Nephron progenitor cell (in vitro differentiated cells): ENCODE measurements at places on chromosomes 16 and 17.

- no peak for DNase-seq
Observed at GRCh38 chr16:52271088-52271750, 275.7 kb downstream of the TOX3 start.

GRCh38 chr16:47727131-47727530, 266.0 kb downstream of the PHKB start:
- no peak for DNase-seq

DNA sequence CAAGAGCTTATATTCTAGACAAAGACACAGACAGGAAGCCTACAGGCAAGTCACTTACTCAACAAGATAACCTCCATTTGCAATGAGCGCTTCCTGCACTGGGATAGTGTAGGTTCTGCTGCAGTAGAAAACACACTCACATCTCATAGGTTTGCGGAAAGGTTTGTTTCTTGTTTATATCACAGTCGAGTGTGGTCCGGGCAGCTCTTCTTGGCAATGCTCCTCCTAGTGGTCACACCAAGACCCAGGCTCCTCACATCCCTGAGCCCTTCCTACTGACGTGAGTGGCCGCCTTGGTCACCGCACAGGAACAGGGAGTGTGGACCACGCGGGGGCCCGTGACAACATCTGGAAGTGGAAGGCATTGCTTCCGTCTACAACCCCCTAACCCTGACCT, 48.0 kb upstream of the RBFOX3 start:
- peak; percentile 55 for DNase-seq

- no peak for DNase-seq
Observed at GRCh38 chr16:71387045-71387871, 28.7 kb downstream of the CALB2 start.

- DNase-seq, result no peak
Observed at GRCh38 chr17:69062860-69063581, 2.3 kb upstream of the ABCA9 start.

GRCh38 chr17:16905593-16906191, 66.2 kb downstream of the TNFRSF13B start:
- no peak for DNase-seq

DNA sequence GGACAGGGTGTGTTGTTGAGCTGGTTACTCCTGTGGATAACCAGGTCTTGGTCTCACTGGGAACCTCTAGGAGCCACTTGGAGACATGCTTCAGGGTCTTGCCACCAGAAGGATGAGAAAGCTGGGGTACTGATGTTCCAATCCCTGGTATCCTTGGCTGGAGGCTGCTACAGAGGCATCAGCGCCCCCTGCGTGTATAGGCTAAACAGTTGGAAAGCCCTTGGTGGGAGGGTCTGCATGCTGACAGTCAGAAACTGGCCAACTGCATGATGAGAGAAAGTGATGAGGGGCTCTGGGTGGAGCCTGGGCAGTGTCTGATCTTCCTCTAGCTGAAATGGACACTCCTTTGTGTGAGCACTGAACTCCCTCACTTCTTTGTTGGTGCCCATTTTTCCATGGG, 536.9 kb downstream of the XYLT1 start:
- DNase-seq, result no peak

GRCh38 chr16:70267516-70267915, 15.8 kb upstream of the EXOSC6 start:
- peak; percentile 54 for DNase-seq

- DNase-seq, result peak; percentile 26
Observed at GRCh38 chr17:19492141-19492540, 41.5 kb upstream of the SLC47A1 start.

GRCh38 chr17:82519971-82520903, 705 bp downstream of the FOXK2 start:
- peak; percentile 50 for DNase-seq

DNA sequence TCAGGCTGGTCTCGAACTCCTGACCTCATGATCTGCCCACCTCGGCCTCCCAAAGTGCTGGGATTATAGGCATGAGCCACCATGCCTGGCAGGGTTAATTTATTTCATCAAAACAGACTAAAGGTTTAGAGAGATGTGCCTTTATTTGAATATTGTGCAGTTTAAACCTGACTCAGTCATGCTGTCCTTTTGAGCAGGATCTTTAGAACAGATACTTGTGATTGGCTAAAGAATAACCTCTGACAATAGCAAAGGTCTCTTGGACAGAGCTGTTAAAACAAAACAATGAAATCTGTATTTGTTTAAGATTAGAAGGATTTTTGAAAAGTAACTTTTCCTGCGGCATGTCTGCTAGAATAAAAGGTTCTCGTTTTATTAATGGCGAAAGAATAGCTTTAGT, 36.0 kb downstream of the ZNF207 start:
- DNase-seq, result no peak

GRCh38 chr17:34420254-34420766, 57.3 kb upstream of the CCL1 start:
- DNase-seq, result peak; percentile 78

DNA sequence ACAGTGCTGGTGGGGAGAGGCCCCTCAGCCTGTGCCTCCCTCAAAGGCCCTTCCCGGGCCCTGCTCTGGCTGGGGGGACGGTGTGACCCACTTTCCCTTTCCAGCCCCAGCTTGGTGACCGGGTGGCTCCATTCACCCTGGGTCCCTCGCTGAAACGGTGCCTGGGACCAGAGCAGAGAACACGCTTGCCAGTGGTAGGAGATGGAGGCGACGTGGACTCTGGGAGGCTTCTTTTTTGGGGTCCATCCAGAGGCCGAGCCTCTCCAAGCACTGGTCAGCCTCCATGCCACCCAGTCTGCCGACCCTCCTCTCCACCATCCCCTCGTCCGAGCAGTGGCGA, 7.7 kb downstream of the CENPX start:
- no peak for DNase-seq

DNA sequence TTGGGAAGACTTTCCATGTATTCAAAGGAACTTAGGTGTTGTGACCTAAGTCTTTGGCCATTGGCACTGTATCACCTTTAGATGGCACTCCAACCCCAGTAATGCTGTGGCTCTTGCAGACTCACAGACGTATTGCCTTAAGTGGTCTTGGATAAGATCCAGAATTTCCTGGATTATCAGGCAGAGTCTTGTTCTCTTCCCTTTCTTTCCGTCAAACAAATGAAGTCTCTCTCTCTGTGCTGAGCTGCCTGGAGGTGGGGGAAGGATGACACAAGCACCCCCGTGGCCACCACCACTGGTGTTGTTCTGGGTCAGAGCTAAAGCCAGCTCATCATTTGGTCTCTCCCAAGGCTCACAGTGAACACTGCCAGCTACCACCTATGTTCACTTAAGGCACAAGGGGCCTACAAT, 789.9 kb upstream of the KIF2B start:
- DNase-seq, result peak; percentile 48

- DNase-seq, result no peak
Observed at GRCh38 chr16:8849411-8850011, 19.3 kb downstream of the CARHSP1 start.

GRCh38 chr17:7851438-7852261, 3.2 kb upstream of the TMEM88 start:
- peak; percentile 97 for DNase-seq

GRCh38 chr17:57536289-57536688, 208.8 kb downstream of the CCDC182 start:
- DNase-seq, result no peak

DNA sequence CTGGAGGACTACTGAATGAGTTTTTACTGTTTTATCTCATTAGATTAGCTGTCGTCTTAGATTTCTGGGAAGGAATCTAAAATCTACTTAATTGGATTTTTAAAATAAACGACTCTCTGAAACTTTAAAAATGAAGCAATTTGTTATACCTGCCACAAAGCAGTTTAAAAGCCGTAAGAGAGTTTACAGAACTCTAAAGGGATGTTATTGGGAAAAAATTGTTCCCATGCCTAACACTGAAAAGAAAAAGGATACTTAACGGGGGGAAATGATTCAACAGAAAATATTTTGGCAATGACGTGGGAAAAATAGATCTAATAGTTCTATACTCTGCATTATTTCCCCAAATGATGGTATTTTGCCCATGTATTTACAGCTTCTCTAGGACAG, 27.0 kb downstream of the ARHGAP17 start:
- DNase-seq, result no peak

GRCh38 chr17:66420961-66421371, 118.6 kb downstream of the PRKCA start:
- DNase-seq, result no peak

GRCh38 chr17:51721730-51722129, 436.8 kb downstream of the CA10 start:
- DNase-seq, result no peak

DNA sequence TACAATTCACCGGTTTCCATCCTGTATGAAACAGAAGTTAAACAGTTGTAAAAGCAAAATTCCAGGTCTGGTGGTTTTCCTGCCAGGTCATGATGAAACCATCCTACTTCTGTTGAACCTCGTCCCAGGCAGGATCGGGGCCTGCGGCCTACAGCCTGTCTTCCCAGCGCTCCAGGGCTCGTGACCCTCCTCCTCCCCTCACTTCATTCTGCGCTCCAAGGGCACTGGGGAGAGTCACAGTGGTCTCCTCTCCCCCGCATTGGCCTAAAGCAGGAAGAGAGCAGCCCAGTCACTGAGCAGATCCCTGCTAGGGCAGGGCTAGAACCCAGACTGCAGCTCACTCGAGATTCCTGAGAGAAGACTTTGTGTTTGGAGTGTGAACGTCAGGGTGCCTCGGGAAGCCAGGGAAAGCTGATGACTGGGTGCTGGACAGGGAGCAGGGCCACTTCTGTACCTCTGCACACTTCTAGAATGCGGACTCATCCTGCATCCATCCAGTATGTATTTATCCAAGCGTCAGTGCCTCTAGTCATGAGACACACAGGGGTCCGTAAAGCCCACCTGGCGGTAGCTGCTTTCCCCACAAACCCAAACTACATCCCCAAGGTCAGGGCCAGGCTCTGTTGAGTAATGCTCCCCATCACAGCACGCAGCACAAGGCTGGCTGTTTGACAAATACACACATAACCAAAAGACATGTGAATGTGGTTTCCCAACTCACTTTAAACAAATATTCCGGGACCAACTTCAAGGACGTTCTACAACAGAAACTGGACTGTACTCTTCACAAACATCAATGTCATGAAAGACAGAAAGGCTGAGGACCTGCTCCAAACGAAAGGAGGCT, 1.7 kb upstream of the ITGAE start:
- DNase-seq, result no peak

DNA sequence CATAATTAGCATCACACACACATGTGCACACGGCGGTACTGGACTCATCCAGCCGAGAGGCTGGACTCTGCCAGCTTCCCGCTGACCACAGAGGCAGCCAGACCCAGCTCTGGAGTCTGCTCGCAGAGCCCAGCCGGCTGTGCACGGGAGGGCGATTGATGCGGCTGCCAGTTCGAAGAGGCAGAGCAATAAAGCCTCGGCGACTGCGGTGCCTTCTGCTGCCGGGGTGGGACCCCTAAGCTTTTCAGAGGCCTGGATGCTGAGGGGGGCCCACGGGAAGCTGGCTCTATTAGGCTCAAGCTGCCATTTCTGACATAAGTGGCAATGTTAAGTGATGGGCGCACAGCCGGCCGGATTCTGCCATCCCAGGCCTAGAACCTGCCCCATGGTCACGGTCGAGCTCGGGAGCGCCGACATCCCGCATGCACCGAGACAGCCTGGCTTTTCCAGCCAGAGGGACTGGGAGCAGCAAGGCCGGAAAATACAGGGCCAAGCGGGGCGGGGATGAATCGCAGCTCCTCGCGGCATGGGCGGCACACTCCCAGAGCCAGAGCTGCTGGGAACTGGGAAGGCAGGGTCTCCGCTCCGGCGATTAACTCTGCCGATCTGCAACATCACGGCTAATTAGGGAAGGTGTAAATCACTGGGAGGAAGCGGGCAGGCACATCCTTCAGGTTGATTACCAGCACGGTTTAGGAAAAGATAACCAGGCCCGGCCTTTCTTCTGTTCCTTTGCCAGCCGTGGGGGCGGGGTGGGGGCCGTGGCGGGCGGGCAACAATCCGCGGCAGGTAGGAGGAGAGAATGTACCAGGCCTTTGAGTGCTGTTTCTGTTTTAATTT, 57.7 kb downstream of the TBC1D16 start:
- peak; percentile 59 for DNase-seq

DNA sequence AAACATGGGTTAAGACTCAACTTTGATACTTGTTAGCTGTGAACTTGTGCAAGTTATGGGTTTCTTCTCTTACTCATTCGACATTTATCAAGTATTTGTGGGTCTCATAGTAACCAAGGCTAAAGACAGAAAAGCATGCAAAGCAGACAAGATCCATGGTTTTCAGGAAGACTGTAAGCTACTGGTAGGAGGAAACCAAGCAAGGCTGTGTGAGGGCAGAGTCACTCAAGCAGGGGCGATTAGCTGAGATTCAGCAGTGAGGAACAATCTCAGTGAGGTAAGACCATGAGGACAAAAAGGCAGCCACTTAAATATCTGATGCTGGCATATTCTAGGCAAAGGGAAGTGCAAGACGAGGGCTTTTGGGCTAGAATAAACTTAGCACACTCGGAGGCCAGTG, 29.5 kb downstream of the MBTD1 start:
- DNase-seq, result no peak

GRCh38 chr17:4986403-4986802, 1.1 kb downstream of the CAMTA2 start:
- no peak for DNase-seq

GRCh38 chr17:41917679-41918313, 955 bp downstream of the ACLY start:
- peak; percentile 38 for DNase-seq

DNA sequence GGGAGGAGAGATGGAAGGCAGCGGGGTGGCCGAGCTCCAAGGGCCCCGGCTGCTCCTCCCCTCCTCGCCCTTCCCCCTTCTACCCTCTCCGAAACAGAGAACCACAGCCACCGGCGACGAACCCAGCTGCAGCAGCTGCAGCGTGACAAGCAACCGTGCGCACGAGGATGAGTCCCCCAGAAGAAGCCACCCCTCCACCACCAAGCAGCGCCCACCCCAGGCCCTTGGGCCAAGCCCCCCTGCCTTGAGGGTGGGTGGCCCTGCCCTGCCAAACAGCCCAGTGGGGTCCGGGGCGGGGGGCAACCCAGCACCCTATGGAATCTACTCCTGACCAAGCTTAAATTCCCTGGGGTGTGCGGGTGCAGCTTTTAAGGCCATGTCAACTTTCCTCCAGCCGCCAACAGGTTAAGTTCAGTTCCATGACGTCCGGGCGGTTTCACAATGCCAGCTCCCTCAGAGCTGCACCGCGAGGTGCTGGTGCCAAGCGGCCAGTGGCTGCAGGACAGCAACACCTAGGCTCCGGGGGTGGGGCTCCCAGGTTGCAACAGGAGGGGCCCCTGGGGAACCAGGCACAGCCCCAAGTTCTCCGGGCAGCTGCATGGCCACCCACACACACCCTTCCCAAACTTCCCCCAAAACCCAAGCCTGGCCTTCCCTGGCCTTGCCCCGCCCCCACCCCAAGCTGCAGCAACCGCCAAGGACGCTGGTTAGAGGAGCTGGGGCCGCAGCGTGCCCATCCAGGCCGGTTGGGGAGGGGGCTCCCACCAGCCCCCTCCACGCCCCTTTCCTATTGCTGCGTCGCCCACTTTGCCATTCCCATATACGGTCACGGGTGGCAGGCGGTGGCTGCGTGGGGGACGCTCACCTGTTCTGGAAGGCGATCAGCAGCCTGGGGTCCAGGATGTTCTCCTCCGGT, 2.0 kb downstream of the CBX4 start:
- peak; percentile 38 for DNase-seq

GRCh38 chr16:2924901-2925755, 13.4 kb downstream of the FLYWCH1 start:
- peak; percentile 66 for DNase-seq

GRCh38 chr17:57655553-57655952, 89.5 kb downstream of the CCDC182 start:
- DNase-seq, result no peak
